ENCODE measurements at places on chromosomes 16 and 17.

DNA sequence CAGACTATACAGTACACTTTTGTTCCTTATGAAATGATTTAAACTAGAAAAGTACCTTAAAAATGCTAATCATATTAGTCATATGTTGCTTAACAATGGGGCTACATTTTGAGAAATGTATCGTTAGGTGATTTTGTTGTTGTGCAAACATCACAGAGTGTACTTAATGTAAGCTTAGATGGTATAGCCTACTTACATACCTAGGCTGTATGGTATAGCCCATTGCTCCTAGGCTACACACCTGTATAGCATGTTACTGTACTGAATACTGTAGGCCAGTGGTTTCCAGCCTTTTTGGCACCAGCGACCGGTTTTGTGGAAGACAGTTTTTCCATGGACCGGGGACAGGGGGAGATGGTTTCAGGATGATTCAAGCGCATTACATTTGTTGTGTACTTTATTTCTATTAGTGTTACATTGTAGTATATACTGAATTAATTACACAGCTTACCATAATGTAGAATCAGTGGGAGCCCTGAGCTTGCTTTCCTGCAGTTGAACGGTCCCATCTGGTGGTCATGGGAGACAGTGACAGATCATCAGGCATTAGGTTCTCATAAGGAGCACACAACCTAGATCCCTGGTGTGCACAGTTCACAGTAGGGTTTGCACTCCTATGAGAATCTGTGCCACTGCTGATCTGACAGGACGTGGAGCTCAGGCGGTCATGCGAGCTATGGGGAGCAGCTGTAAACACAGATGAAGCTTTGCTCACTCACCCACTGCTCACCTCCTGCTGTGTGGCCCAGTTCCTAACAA is 35.0 kb upstream of the MRC2 start:
- DNase-seq: no peak

GRCh38 chr17:56832446-56832845 is 1.3 kb downstream of the C17orf67 start:
- no peak for DNase-seq

- DNase-seq: no peak
Measured at GRCh38 chr17:17765359-17766076, 71.3 kb downstream of the SREBF1 start.

- no peak for DNase-seq
Measured at GRCh38 chr16:88911136-88911945, 44.9 kb upstream of the PABPN1L start.

DNA sequence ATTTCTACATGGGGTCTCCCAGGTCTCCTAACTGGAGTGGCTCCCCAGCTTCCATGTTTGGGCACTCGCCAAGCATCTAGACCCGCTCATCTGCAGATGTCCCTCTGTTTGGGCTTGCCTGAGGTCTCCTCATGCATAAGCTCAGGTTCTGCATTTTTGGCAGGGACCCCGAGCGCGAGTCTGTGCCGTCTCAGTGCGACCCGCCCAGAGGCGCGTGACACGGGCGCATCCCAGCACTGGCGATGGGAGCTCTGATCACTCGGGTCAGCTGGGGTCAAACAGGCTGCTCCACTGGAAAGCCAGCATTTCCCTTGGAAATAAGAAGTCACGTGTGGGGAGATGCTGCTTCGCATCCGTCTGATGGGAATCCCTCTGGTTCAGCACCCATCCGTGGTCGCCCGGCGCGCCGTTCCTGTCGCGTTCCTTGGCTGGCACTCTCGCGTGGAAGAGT is 56.9 kb upstream of the FASN start:
- no peak for DNase-seq
